ENCODE measurements at places on chromosomes 11 and 22.

DNA sequence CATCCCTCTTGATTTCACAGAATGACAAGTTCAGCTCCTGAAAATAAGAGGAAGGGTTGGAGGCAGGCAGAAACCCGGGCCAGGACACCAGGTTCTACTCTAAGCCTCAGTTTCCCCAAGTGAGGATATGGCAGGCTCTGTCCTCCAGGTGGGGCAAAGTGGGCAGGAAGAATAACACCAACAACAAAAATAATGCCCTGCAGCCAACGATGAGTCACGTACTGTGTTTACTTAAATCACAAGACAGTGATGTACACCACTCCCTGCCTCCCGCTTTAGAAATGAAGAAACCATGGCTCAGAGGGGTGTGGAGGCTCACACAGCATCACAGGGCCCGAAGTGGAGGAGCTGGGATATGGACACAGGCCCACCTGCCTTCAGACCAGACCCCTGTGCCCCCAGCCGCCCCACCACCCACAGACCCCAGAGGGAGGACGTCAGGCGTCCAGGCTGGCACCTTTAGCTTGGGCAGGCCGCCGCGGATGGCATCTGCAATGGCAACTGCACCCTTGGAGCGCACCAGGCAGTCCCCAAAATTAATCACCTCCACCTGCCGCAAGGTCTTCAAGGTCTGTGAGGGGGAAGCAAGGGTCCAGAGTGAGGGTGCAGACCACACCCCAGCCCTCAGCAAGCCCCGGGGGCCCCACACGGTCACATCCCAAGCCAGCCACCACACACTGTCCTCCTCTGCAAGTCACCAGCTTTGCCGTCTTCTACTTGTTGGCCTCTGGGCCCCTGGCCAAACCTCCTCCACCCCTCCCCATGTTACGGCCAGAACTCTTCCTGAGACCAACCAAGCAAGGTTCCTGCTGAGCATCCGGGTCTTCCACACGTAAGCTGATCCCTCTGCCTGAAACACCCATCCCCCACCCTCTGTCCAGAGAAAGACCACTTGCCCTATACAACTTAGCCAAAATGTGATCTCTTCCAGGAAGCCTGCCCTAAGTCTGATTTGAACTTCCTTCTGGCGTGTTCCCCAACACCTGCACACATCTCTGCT lies 15.8 kb upstream of the CHADL start:
- no peak for DNase-seq

GRCh38 chr11:96075532-96075959 lies 151.6 kb upstream of the MTMR2 start:
- DNase-seq: no peak

DNA sequence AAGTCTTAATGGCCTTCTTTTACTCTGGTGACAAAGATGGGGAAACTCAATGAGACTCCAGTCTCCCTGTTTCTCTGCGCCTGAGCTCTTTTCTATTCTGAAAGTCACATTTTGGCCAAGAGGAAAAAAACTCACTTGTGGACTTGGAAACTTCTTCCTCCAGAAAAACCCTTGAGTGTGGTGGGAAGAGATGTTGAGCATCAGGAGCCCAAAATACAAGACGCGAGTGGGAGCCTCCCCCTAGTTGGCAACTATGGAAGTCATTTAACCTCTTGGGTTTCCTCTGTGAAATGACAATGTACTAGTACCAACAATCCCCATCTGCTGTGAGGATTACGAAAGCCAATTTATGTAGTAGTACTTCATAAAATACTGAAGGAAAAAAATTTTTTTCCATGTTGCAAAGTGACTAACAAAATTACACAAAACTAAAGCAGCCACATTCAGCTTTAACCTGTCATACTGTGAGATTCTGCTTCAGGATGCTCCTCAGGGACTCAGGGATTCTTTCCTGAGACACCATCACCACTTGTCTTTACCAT lies 524 bp upstream of the SLC25A17 start:
- DNase-seq: no peak

- no peak for DNase-seq
Measured at GRCh38 chr11:7197469-7197868, 54.2 kb upstream of the SYT9 start.

DNA sequence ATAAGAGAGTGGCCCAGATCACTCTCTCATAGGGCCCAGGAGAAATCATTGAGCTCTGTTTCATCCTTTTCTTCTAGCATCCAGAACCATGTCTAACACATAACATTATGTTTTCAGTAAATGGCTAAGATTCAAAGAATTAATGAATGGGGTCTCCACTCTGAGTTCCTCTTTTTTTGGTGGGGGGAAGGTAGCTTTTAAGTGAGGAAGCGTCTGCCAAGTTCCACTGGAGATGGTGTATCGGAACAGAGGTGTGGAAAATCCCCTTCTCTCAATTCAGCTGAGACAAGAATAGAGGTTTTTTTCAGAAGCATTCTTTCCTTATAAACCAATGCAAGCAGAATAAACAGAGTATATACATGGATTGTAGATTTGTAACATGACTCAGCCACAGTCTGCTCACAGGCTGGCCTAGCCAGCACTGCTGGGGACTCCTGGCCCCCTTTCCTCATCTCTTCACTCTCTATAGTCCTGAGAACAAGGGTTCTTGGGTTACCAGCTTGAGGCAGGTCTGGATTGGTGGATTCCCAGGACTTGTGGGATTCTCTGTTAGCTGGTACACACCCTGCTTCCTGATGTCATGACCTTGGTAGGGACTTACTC lies 97.2 kb downstream of the TRAF6 start:
- no peak for DNase-seq

GRCh38 chr11:93249459-93250220 lies 51.8 kb upstream of the SLC36A4 start:
- no peak for DNase-seq

DNA sequence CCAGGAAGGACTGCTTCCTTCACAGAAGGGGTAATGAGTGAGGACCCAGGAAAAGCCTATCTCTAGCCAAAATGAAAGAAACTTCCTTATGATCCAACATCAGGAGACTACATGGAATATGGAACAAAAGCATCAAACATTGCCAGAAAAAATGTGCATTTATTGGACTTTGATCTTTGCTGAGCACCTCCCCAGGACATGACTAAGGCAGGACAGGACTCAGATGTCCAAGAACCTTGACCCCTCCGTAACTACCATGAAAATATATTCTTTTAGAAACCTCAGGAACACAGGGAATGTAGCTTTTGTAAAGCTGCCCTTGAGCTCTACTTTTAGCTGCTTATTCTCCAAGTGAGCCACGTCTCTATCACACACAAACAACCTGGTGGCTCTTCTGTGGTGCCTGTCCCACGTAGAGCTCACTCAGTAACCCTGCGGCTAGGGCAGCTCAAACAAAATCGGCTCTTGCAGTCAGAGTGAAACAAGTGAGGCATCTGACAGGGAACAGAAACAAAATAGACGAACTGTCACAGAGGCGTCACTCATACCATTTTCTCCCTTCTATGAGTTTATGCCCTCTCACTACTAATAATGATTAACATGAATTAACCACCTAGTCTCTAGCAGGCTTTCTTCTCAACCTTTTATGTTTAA lies 471.5 kb upstream of the API5 start:
- no peak for DNase-seq

DNA sequence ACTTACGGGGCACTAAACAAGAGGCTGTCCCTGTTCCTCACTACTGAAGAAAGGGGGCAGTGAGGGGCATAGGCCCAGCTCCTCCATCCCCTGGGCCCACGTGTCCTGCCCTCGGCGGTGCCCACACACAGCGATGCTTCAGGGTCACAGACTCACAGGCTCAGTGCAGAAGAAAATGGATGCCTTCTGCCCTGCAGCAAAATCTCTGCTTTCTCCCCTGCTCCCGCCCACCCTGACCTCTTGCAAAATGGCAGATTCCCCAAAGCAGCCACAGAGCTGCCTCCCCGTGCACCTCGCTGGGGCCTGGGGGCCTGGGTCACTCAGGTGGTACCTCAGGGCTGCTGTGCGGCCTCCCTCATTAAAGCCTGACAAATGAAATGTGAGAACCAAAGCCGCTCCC lies 204.0 kb downstream of the DSCAML1 start:
- DNase-seq: no peak

DNA sequence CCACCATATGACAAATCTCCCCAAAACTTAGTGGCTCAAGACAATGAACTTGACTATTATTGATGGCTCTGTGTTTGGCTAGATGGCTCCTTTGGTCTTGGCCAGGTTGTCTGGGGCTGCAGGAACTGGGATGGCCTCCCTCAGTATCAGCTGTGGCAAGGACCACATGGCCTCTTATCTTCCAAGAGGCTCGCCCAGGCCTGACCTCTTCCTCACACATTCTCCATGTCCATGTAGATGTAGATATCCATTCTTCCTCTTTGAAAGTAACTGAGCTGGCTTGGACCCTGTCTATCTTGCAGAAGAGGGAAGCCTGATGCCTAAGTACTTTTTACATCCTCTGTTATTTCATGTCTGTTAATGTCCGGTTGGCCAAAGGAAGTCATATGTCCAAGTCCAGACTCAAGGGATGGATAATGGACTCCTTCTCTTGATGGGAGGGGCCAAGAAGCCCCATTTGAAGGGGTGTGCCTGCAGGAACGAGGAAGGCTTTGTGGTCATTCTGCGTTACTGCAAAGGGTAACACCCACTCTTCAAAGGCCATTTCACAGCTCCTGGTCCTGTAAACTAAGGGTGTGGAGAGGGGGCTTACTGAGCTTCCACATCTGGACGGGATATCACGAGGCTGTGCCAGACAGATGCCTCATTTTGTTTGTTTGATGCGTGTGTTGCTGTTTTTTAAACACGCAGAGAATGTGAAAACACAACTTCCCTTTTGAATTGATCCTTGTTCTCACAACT lies 87.1 kb downstream of the GRIK4 start:
- DNase-seq: no peak

DNA sequence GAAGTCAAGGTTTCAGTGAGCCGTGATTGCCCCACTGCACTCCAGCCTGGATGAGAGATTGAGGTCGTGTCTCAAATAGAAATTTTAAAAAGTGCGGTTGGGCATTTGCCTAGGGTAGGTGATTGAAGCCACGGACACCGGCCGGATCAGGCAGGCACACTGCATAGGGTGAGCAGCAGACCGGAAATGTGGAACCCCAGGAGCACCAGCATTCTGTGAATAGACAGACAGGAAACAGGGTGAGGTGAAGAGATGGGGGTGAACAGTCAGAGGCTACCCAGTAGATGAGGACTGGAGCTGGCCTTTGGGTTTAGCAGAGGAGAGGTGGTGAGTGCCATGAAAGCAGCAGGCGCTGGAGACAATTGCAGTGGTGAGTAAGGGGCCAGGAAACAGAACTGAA lies 43.5 kb downstream of the PPFIA1 start:
- DNase-seq: no peak

- no peak for DNase-seq
Measured at GRCh38 chr22:30261134-30261533, 5.5 kb downstream of the OSM start.

GRCh38 chr11:125433454-125434121 lies 62.5 kb downstream of the FEZ1 start:
- no peak for DNase-seq

DNA sequence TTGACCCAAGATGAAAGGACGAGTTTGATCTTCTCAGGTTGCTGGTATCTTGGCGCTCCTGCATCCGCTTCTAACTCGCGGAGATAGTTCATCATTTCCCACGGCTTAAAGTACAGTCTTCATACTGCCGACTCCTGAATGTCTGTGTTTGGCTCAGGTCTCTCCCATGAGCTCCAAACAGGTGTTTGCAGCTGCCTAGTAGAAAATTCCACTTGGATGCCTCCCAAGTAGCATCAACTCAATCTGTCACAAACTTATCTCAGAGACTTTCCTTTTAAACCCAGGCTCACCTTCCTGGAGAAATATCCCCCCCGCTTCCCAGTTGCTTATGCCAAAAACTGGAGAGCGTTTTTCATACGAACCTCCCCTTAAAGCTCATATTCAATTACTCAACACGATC lies 986.5 kb downstream of the TBC1D22A start:
- DNase-seq: no peak

All from esophagus squamous epithelium (tissue), 5 donors.